ELR (cell line): ENCODE measurements at places on chromosomes 5 and 9.

DNA sequence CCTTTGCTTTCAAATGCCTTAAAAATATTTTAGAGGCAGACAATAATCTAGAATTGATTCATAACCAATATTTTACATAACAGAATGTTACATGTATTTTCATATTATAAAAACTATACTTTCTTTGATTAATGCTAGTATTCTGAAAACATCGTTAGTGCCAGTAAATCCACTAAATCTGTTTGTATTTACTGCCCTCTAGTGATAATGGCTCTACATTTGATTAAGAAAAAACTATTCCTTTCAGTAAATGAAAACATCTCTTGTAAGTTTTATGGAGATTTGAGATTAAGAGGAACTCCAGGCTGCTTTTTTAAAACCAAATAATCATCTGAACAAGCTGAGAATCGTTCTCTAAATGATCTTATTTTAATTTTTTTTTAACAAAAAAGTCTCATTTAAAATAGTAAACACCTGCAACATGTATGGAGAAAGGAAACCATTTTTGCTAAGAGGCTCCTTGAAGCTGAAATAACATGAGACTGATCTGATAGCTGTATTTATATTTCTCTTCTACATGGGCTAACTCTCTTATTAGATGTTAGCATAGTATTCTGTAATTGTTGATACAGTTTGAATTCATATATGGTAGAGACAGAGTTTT lies 424.7 kb downstream of the RAB3C start:
- peak; percentile 52 for DNase-seq

- DNase-seq, result no peak
These were observed 929.5 kb upstream of the C9orf72 start for GRCh38 chr9:28502741-28503140.

DNA sequence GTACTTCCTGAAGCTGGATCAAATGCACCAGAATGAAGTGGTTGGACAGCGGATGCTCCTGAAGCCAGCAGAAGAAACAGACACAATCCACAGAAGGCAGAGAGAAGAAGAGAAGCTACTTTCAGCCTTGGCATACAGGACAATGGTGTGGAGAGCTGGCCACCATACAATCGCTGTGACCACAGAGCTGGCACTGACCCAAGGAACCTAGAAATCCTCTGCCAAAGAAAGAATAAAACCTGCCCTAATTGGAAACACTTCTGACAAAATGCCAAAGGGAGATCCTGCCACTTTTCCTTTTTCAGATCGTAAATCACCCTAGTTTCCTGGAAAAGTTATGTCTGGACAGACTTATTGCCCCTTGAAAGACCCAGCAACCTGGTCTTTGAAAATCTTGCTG lies 77.8 kb downstream of the BAAT start:
- no peak for DNase-seq

- DNase-seq, result no peak
These were observed 326.9 kb downstream of the SH3GL2 start for GRCh38 chr9:17905781-17906175.

DNA sequence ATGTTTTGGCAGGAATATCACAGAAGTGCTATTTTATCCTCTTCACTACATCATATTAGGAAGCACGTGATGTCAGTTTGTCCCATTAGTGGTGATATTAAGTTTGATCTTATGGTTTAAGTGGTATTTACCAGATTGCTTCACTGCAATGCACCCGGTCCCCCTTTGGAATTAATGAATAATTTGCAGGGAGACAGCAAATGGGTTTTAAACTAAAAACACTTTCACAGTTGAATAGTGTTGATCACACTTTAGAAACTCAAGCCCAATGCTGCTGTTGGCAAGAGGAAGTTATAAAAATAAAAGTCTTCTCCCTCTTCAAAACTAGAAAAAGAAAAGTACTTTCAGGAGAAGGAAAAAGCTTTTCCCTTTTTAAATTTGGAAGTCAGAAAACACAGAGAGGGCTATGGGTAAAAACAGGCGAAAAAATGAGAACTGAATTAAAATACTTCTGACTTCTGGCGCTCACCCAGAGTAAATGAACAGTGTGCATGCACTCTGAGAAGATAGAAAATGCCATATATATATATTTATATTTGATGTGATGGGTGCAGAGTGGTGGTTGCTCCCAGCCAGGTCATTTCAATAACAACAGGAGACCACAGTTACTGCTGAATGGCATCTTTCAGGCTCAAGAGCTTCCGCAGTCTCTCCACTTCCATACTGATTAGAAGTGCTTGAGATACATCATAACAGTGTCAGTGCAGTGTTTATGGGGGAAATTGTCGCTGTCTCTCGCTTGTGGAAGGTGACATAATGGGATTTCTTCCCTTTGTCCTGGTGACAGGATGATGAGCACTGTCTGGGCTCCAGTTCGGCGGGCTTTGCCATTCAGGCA lies 278.0 kb downstream of the ZSWIM6 start:
- no peak for DNase-seq

DNA sequence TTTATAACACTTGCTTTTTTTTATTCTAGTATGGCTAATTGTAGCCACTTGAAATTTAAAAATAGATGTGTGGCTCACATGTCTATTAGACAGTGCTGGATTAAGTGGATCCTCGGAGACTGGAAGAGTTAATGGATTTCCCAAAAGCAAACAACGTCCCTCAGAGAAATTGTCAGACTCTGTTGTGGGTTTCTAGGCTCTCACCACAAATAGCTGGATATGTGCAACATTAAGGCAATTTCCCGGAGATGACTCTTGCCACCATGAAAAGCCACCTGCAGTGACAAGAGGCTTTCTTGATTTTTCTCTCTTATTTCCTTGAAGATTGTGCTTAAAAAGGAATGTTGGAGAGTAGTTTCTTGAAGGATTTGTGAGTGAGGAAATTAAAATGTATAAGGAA lies 43.2 kb downstream of the TMEM167A start:
- DNase-seq, result no peak

DNA sequence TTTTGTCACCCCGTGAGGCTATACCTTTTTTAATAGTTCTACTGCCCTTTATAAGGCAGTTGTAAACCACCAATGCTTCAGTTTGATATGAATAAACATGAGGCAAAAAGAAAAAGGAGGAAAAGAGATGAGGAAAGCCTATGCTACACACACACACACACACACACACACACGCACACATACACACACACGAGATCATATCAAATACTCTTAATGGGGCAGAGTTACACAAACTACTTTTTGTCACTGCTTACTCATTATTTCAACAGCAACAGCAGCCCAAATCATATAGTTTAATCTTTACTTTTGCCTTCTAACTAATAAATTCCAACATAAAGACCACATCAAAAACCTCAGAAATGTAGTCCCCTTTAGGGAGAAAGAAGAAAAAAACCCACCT lies 116.8 kb upstream of the PAM start:
- DNase-seq, result no peak

- DNase-seq, result no peak
These were observed 234.8 kb downstream of the GLIS3 start for GRCh38 chr9:4065054-4065453.

- no peak for DNase-seq
These were observed 964.5 kb upstream of the DMAC1 start for GRCh38 chr9:8764051-8764450.

GRCh38 chr9:22645893-22646292 lies 199.3 kb downstream of the DMRTA1 start:
- no peak for DNase-seq

DNA sequence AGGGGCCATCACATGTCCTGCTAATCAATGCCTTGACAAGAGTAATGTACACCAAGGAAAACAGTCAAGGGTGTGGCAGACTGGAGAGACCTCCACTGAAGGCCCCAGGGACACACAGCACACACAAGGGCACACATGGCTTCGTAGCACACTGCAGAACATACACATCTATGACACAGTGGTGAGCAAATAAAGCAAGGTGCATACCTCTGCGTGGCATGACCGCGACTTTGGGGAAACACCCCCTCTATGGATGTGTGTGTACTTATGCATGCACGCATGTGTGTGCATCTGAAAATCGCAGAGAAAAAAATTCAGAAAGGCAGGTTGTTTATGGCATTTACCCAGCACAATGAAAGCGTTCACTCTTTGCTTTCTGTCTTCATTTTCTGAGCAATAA lies 20.5 kb downstream of the SEMA4D start:
- DNase-seq, result no peak

- DNase-seq, result peak; percentile 100
These were observed 68.2 kb downstream of the LRSAM1 start for GRCh38 chr9:127519301-127520166.

DNA sequence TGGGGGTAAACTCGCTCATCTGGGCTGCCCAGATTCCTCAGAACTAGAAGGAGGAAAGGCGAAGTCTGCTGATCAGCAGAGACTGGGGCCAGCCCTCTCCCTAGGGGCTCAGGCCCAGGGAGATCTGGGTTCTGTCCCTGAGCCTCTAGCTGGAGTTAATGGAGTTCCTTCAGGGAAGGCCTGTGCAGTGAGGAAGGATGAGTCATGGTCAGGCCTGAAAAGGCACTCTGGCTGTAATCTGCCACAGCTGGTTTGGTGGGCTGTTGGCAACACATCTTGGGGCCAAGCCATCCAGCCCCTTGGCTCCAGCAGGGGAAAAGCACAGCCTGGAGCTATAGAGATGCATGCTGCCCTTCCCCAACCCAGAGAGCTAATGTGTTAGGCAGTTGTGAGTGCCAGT lies 459.6 kb downstream of the PRELID2 start:
- peak; percentile 15 for DNase-seq

- DNase-seq, result no peak
These were observed 216.0 kb upstream of the KLF4 start for GRCh38 chr9:107705521-107705920.
